ENCODE measurements at places on chromosomes 13 and 19.

- no peak for ATAC-seq
These were observed 543.0 kb downstream of the IRS2 start for GRCh38 chr13:109243311-109243951.

GRCh38 chr19:6312018-6312417, 21.4 kb downstream of the ACER1 start:
- ATAC-seq, result no peak

GRCh38 chr19:15025217-15025616, 24.1 kb upstream of the CASP14 start:
- ATAC-seq, result no peak

DNA sequence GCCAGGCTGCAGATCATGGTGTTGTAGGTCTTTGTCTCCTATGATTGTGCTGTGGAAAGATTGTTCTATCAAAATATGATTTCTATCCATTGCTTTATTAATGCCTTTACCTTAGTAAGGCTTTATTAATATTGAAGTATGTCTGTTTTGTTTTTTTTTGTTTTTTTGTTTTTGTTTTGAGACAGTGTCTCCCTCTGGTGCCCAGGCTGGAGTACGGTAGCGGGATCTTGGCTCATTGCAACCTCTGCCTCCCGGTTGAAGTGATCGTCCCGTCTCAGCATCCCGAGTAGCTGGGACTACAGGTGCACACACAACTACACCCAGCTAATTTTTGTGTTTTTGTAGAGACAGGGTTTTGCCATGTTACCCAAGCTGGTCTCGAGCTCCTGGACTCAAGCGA, 7.7 kb downstream of the IRGC start:
- no peak for ATAC-seq

GRCh38 chr13:53631511-53631910, 602.9 kb downstream of the OLFM4 start:
- no peak for ATAC-seq

DNA sequence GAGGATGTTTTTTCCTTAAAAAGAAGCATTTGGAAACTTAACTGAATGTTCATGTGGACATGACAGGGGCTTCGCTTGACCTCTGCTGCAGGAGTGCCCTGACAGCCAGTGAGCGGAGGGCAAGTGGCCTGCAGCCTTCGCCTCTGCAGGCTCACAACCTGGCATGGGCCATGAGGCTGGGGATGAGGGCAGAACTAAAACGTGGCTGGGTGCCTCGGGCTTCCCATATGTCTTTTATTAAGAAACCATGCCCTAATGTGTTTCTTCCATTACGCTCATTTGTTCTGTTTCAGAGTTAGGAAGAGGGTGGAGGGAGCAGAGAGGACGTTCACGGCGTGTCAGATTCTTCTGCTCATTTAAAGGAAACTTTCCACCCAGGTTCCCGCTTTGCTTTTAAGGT, 2.9 kb downstream of the ARHGEF7 start:
- no peak for ATAC-seq

- peak; percentile 19 for ATAC-seq
These were observed 7.2 kb upstream of the SERTM1 start for GRCh38 chr13:36666477-36667229.

GRCh38 chr13:85379433-85379832, 419.8 kb downstream of the SLITRK6 start:
- no peak for ATAC-seq

DNA sequence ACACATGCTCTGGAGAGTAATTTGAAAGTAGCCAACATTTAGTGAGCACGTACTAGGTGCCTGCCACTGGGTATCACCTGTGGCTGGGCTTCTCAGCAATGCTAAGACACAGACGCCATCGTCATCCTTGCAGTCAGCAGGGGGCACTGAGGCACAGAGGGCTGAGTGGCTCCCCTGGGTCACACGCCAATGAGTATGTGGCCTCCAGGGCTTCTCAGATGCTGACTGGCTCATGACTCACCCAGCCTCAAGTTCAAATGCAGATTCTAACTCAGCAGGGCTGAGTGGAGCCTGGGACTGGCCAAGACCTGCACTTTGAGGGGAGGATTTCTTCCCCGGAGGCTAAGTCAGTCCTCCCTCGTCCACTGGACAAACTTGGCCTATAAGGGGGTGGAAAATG, 115.1 kb upstream of the CACNA1A start:
- peak; percentile 100 for ATAC-seq

DNA sequence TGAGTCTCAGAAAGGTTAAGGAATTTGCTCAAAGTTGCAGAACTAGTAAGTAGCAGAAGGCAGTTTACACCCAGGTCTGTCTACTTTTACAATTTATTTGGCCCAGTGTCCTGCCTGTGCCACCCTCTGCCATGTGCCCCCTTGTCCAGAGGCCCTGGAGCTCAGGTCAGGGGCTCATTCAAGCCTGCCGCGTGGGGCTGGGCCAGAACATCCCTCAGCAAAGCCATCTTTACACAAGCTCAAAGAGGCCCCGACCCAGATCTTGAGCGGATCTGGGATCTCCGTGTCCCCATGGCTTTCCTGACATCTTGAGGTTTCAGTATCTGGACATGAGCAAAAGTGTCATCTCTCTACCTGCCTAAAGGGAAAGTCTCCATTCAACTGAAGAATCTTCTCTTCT, 76.4 kb upstream of the VSTM2B start:
- no peak for ATAC-seq

DNA sequence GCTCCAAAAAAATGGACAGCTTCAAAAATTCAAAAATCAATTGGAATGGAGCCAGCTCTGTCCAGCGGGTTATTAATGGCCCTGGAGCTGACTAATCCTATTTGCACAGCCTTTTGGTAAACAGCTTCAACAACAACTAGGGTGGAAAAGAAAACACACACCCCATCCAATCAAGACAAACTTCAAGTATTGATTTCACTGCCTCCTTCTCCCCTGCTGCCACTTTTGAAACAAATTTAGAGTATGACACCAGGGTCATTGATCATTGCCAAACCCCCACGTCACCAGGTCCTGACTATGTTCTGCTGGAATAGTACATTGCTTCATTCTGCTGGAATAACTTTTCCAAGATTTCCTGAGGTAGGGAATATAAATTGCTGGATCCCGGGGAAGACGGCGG, 56.8 kb upstream of the GTF3A start:
- ATAC-seq, result no peak

GRCh38 chr13:45446181-45446580, 18.6 kb upstream of the COG3 start:
- no peak for ATAC-seq

DNA sequence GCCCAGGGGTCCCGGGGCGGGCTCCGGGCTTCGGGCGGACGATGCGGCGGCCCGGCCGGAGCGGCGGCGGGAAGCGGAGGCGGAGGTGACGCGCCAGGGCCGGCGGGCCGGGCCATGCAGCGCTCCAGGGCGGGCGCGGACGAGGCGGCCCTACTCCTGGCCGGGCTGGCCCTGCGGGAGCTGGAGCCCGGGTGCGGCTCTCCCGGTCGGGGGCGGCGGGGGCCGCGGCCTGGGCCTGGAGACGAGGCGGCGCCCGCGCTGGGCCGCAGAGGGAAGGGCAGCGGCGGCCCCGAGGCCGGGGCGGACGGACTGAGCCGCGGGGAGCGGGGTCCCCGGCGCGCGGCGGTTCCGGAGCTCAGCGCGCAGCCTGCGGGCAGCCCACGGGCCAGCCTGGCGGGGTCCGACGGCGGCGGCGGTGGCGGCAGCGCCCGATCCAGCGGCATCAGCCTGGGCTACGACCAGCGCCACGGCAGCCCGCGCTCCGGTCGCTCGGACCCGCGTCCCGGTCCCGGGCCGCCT, 362 bp downstream of the WTIP start:
- ATAC-seq, result no peak

DNA sequence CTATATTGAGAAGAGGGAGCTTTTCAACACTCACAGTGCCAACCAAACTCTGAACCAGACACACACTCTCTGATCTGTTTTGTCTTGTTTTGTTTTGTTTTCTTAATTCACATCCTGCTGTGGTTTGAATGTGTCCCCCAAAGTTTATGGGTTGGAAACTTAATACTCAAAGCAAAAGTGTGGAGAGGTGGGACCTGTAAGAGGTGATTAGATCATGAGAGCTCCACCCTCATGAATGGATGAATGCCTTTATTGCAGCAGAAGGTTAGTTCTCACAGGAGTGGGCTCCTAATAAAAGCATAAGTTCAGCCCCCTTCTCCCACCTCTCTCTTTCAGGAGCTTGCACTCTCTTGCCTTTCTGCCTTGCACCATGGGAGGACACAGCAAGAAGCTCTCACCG, 957.1 kb downstream of the PCDH9 start:
- ATAC-seq, result no peak

DNA sequence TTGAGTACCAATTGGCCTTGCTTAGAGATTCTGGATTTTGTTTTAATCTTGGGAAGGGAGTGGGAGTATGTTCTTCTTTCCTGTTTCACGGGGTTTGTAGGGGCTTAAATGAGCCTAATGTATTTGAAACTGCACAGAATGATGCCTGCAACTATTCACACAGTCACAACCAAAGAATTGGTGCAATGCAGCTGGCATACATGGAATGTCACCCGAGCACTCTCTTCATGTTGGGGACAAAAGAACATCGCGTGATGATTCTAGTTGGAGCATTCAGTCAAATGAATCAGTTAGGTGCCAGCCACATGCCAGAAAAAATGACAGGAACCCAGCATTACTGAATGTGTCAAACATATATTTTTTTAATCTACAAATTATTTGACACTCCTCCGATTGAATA, 22.1 kb downstream of the STARD13 start:
- ATAC-seq, result no peak

- no peak for ATAC-seq
These were observed 29.1 kb downstream of the SHISA2 start for GRCh38 chr13:26022538-26023292.

DNA sequence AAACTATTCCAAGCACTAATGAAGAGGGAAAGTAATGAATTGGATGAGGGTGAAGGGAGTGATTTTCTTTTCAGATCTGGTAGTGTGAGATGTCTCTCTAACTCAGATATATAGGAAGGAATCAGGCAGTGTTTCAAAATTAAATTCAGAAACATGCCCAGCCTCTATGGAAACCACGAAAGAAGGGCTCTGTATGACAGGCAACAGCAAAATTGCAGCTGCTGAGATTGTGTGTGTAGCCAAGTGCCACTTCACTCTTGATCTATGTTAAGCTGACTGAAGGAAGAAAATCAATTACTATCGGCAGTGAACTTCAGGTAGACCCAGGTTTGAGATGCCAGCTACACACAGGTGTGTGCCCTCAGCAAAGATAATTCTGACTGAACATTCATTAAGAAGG, 387.4 kb downstream of the PCDH9 start:
- no peak for ATAC-seq

- no peak for ATAC-seq
These were observed 27.4 kb upstream of the TUBGCP3 start for GRCh38 chr13:112615391-112615790.

DNA sequence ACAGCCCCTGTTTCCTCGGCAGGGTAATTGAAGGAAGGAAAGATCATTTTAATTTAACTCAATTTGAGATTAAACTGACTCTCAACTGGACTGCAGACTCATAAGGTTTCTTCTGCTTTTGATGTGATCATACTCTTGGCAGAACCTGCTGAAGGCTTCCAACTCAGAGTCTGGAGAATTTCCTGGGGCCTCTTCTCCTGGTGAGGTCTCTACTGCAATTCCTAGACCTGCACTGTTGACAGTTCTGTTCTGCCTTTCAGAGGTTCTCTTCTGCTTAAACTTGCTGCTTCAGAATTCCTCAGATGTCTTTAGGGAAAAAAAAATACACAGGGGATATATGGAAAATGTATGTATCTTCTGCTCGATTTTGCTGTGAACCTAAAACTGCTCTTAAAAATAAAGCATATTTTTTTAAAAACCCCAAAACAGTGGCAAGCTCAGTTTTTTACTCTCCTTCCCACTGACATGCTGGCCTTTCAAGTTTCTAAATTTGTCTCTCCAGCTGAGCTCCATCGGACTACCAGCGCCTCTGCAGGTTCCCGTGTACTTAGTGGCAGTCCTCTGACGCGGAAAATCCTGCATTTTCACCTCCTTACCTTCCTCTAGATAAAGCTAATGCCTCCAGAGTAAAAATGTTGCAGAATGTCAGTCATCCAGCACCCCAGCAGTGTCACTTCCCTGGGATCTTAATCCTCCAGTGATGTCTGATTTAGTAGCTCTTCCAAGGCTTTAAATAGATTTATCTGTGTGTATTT, 733.5 kb upstream of the SGCG start:
- no peak for ATAC-seq

DNA sequence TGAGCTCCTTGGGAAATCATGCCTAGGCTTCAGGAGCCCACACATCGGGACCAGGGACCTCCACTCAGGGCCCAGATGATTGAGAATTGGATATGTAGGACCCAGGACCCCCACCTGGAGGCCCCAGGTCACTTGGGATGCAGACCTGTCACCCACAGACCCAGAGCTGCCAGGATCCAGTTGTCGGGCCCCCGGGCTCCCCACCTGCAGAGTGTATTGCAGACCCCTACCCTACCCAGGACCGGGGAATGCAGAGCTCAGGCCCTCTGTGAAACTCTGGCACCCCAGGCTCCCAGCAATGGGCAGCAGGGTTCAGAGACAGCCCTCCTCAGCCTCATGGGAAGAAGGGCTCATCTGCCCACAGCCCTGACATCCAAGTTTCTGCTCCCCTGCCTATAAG, 5.9 kb downstream of the NFKBIB start:
- ATAC-seq, result no peak

- ATAC-seq, result no peak
These were observed 17.3 kb downstream of the DHRS12 start for GRCh38 chr13:51786425-51787265.

DNA sequence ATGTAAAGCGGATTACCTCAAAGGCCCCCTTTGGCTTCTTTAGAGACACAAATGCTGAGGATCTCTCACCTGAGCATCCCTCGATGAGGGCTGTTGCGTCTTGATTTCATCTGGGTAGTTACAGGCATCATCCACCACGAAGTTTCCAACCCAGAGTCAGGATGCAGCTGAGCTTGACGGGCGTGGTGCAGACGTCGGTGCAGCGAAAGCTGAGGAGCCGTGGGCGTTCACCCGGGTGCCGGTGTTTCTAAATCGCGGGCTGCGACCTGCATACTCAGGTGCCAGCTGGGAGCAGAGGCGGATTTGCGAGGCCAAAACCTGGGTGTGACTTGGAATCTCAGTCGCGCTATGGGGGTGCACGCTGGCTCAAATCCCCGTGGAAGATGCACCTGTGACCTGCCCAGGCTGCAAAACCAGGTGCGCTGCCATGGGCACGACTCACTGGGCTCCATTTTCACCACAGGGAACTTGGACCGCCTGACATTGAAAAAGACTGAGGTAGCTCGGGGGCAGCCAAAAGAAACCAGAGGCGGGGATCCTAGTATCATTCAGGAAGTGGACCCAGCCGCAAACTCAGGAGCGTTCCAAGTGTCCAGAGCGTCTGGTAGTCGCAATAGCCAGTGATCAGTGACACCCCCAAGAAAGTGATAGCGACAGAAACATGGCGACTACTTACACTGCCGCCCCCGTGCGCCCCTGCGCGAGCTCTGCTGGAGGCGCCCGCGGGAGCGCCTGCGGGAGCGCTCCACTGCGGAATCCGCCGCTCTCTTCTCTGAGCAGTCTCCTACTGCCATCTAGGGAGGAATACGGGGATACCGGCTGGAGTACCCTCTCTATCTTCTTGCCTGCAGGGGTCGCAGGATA, 36.4 kb upstream of the IGFL4 start:
- ATAC-seq, result no peak

GRCh38 chr13:20140487-20140886, 20.4 kb downstream of the GJA3 start:
- no peak for ATAC-seq

GRCh38 chr13:20877902-20878301, 24.6 kb downstream of the XPO4 start:
- ATAC-seq, result no peak
